ENCODE measurements at places on chromosomes 16 and 17.

DNA sequence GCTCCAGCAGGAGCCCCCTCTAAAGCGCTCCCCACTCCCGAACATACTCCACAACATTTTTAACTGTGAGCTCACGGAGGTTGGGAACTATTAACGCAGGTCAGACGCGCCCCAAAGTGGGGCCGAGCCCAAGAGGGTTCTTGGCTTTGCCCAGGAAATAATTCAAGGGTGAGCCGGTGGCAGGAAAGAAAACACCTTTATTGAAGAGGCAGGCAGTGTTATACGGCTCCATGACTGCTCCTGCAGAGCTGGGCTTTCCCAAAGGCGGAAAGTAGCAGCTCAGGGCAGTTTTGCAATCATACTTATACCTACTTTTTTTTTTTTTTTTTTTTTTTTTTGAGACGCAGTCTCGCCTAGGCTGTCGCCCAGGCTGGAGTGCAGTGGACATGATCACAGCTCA, 6.2 kb downstream of the ADCY9 start:
- DNase-seq, result no peak

DNA sequence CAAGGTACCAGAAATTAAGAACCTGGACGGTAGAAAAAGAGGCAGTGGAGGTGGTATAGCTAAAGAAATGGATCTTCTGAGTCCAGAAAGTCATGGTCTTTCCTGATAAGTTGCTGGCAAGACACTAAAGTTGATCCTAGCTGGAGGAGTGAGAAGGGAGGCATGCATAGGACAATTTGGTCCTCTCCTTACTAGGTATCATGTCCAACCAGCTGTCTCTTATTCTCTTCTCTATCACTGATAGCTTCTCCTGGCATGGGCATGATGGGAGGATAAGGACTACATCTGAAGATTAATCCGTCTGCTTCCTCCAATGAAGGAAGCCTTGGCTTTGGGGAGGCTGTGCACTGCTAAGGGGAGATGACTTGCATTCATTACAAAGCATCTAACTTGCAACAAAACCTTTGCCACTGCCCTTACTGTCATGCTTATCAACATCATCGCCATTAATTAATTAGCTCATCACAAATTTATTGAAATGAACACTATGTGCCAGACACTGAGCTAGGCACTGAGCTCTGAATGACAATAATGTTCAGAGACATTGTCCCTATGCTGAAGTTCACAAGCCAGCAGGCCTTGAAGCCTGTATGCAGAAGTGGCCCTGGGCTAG, 3.1 kb upstream of the FAM117A start:
- no peak for DNase-seq

DNA sequence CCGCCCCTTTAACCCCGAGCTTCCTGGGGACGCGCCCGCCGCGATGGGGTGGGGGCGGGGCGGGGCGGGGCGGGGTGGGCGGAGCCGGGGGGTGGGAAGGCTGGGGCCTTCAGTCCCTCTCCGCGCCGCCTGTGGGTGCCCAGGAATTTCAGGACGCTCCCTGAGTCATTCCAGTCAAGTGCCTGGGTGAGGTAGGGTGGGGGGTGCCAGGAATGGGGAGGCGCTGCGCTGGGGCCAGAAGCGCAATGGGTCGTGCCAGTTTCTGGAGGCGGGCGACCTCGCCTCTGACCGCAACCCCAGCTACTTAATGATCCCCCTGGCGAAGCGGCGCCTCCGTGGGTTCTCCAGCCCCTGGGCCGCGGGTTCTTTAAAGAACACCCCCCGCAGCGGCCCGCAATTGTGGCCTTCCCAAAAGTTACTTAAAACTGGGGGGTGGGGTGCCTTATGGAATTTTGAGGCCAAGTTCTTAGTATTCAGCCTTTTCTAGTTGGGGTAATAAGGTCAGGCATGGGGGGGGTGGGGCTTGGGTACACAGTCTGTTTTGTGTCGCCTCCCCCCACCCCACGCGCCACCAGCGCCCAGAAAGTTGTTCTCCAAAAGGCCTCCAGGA, 826 bp upstream of the GSE1 start:
- DNase-seq, result peak; percentile 63

DNA sequence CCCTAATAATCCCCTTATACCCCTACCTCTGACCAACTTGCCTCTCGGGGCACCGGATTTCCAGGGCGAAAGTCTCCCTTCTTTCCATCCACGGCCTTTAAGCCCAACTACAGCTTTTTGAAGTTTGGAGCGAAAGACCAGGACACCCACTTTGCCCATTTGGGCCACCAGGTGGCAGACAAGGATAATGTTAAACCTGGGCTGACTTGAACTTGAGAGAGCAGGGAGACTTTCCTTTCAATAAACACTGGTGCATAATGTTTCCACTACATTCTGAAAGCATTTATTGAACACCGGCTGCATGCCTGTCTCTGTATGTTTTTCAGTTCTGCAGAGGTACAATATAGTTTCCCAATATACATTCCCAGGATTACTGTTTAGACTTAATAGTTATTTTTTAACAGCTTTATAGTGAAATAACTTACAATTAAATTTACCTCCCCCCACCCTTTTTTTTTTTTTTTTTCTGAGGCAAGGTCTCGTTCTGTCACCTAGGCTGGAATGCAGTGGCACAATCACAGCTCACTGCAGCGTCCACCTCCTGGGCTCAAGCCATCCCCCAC, 6.9 kb upstream of the CES3 start:
- peak; percentile 75 for DNase-seq

DNA sequence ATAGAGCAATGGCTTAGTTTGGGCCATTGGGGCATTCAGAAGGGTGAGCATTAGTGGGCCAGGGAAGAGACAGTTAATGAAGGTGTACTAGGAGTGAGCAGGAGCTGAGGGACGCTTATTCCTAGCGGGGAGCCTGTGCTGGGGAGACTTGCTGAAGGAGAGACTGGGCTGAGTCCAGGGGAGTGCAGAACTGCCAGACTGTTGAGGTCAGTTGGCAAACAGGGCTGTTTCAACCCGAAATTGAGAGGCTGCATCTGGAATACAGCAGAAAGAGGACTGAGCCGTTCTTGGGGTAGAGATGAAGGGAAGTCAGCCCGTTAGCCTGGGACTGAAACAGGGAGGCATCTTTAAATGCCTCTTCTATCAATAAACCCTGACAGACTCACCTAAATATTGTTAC, 33.2 kb downstream of the MAP2K6 start:
- no peak for DNase-seq

- DNase-seq, result peak; percentile 50
Observed at GRCh38 chr17:75153780-75154194, 525 bp downstream of the JPT1 start.

DNA sequence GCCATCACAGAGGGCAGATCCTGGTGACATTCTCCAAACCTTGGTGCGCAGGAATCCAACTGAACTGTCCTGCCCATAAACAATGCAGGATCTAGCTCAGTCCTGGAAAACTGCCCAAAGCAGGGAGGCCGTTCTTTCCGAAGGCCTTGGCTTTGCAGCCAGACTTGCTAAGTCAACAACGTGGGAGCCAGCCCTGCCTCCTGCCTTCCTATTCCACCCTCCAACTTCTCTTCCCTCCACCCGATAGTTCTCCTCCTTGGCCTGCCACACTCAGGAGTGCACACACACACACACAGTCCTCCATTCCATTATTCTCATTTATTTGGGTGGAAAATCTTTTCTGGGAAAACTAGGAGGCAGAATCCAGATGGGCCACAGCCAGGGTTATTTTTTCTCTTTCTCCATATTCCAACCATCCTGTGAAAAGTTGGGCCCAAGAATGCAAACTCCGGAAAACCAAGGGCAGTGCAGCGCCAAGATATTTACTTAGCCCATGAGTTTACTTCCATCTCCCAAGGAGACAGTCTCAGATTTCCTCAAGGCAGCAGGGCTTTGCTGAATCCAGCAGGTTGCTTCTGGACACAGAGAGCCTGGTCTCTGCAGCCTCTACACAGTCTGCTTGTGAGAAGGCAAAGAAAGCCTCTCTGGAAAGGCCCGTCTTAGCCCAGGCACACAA, 15.8 kb downstream of the COPRS start:
- no peak for DNase-seq

- peak; percentile 74 for DNase-seq
Observed at GRCh38 chr17:49247944-49248343, 17.4 kb upstream of the PHOSPHO1 start.

GRCh38 chr17:78390241-78391050, 12.0 kb downstream of the PGS1 start:
- DNase-seq, result no peak

GRCh38 chr17:62628831-62629555, 1.5 kb downstream of the MRC2 start:
- DNase-seq, result no peak

DNA sequence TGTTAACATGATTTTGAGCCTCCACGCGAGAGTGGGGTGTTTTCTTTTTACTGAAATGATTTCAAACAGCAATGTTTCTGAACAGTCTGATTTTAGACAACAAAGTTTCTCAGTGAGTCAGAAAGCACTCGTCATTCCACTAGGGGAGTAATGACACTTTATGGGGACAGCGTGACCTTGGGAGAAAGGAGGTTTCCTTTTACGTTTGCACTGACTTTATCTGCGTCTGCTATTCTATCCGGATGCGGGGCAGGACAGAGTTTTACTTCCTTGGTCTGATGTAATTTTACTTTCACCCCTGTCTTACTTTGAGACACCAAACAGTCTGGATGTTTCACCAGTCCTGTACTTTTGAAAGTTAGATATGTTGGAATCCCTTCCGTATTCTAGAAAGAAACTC, 20.7 kb downstream of the SLC47A1 start:
- DNase-seq, result no peak

DNA sequence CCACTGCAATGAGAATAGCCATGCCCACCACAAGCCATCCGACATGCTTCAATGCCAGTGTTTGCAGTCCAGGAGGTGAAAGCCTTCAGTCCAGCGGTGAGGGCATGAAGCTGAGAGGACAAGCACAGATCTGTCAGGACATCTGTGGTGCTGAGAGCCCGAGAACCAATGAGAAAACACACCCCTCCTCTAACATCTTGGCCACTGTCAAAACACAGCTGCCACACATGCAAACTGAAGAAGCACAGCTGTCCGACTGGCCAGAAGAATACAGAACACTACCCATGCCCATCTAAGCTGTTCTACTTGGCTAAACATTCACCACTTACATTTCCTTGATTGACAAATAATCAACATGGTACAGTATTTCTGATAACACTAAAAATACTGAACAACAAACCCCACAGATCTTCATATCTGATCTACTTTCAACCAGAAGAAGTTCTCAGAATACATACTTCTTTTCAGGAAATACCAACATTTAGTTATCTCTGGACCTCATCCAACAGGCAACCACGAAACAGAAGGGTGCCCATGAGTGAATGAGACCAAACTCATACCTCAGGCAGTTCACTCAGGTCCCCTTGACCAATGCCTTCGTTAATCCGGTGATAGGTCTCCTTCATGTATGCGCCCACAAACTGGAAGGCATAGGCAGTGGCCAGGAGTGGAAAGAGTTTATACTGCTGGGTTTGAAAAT, 10.2 kb upstream of the FBF1 start:
- DNase-seq, result no peak

GRCh38 chr16:69724414-69724873, 1.9 kb downstream of the NQO1 start:
- no peak for DNase-seq

- DNase-seq, result no peak
Observed at GRCh38 chr17:49848019-49848473, at the start of gene TAC4. TAC4 (minus strand) TSS chr17:49848069; CDS start chr17:49848017, 52 bp downstream.

- no peak for DNase-seq
Observed at GRCh38 chr16:2035431-2036199, 8.9 kb downstream of the NHERF2 start.

DNA sequence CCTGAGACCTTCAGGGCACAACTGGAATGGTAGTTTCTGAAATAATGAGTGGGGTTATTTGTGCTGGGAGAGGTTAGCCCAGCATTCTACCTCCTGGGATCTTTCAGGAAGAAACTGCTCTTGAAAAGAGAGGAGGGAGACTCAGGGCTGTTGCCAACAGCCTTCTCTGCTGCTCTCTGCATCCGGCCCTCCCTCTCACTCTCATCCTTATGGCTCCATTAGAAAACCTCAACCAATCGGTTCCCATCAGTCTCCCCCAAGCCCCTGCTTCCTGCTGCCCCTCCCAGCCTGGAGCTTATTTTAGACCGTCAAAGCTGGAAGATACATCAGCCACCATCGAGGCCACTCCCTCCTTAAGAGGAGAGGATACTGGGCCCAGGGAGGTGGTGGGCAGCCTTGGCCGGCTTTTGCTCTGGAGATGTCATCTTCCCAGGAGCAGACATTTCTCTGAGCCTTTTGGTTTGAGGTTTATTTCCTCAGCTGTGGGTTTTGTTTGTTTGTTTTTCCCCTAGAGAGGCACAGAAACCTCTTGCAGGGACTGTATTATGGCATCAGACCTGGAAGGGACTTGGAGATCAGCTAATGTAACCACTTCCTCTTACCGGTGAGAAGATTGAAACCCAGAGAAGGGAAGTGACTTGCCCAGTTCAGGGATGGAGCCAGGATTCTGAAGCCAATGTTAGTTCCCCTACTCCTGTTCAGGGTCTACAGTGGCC, 2.7 kb downstream of the MPRIP start:
- DNase-seq, result peak; percentile 34
